Pulmonary artery endothelial cell (primary cell): ENCODE measurements at places on chromosomes 13 and 19. TPM values are rescaled to one million over a fixed set of nuclear protein-coding genes. Genes with fewer than 3 reads are reported as not detected.

The FXYD7 gene
- total RNA-seq, result not detected in 2 replicates

The KLK3 gene
- total RNA-seq, result not detected in 2 replicates

The JSRP1 gene
- total RNA-seq, result 0.07 and 0.39 TPM in 2 replicates

The CATSPERD gene
- not detected in 2 replicates for total RNA-seq

The URAD gene
- not detected in 2 replicates for total RNA-seq

The PABPC3 gene
- 0.07 and 0.11 TPM in 2 replicates for total RNA-seq

The DIRAS1 gene
- under 0.01 and 0.04 TPM in 2 replicates for total RNA-seq

The MATK gene
- total RNA-seq, result under 0.01 TPM in 1 of 2 replicates, not detected in the other

The NTN5 gene
- 0.07 TPM in 1 of 2 replicates, not detected in the other for total RNA-seq

The FGF21 gene
- total RNA-seq, result not detected in 2 replicates

The PEG3 gene
- total RNA-seq, result 0.79 and 4.5 TPM in 2 replicates

GRCh38 chr19:28351761-28352160 lies 861.2 kb downstream of the UQCRFS1 start:
- no peak for DNase-seq

GRCh38 chr13:46496086-46496485 lies 56.9 kb upstream of the LRCH1 start:
- DNase-seq, result no peak

- DNase-seq, result no peak
Measured at GRCh38 chr19:30074741-30075715, 133.0 kb downstream of the URI1 start.

DNA sequence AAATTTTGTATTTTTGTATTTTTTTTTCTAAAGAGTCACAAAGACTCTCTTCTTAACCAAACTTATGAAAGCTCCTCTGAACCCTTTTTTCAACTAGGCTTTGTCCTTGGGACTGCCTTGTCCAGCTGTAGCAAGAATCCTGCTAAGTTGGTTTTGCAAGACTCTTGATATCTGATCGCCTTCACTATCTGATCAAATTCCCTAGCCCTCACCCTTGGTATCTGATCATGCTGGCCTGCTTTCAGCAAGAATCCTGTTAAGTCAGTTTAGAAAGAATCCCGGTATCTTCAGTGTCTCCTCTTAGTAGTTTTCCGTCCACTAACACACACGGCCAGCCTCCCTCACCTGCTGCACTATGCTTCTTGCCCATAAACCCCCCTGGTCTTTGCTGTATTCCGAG lies 1.9 kb upstream of the SIGLEC5 start:
- no peak for DNase-seq

GRCh38 chr19:55157064-55157908 lies at the start of gene TNNI3:
TNNI3 (minus strand) TSS chr19:55157732; CDS start chr19:55157589, 143 bp downstream.
- no peak for DNase-seq

- no peak for DNase-seq
Measured at GRCh38 chr19:7852851-7853769, 21.1 kb downstream of the PRR36 start.

DNA sequence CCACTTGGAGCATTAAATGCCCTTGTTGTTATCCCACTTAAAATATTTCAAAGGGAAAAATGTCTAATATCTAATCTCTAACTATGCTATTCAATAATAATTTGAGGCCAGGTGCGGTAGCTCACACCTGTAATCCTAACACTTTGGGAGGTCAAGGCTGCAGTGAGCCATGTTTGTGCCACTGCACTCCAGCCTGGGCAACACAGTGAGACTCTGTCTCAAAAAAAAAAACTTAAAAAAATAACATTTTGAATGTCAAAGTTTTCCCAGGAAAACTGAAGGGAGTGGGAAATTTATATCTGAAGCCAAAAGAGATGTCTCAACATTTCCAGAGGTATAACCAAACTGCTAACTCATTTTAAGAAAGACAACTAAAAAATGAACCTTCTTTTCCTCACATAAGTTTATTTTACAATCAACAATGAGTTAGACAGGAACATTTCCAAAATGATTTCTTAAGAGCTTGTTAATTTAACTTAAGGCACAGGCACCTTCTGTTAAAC lies 47.9 kb downstream of the CAB39L start:
- DNase-seq, result no peak

DNA sequence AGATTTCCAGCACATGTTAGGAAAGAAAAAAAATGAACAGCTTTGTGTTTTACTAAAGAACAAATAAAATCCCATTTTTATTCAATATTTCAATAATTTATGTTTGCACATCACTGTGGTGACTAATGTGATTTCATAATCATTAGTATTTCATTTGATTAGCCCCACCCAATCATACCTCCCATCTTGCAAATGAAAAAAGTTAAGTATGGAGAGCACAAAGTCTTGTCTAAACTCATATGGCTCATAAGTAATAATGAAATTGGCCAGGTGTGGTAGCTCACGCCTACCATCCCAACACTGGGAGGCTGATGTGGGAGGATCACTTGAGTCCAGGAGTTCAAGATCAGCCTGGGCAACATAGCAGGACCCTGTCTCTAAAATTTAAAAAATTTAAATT lies 3.8 kb downstream of the ZNF490 start:
- DNase-seq, result no peak

- no peak for DNase-seq
Measured at GRCh38 chr13:111861766-111862366, 205.1 kb upstream of the SOX1 start.

DNA sequence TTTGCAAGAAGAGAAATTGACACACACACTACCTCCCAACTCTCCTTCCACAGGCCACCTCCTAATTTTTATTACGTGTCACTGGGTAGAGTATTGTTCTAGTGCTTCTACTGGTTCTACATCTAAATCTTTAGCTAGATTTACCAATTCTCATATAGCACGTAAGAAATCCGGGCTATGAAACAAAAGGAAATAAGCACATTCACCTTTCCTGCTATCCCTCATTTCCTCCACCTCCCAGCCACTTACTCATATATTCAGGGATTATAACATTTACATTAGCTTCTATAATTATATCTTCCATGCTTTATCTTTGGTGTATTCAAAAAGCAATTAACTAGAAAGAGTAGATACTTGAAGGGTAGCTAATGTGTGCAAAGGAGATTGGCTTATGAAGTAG lies 39.7 kb downstream of the USP12 start:
- peak; percentile 4 for DNase-seq

DNA sequence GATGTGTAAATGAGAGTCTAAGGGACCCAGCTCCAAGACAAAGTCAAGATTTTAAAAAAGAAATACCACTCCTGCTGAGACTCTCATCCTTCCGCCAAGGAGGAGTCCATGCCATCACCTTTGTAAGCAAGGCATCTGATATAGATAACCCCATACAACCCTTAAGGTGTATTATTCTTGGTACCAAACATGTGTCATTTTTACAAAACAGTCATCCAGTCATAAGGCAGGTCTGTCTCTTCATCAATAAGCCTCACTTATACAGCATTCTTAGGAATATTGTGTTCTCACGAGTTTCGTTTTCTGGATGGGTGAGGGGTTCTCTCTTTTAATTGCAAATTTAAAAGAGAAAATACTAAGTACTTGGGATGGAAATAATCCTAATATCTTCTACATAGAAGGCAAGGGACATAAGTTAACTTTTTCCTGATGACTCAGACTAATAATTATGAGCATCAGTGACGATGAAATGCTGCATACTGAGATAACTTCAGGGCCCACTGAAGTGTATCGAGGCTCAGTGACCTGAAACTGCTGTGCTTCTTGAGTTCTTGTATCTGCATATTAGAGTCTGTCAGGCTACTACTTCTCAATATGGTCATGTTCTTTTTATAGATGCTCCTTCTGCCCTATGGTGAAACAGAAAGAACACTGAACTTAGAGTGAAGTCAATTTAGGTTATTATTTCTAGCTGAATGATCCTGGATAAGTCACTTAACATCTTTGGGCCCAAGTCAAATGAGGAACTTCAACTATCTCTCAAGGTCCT lies 166.6 kb downstream of the KLF12 start:
- DNase-seq, result no peak

GRCh38 chr13:93218583-93218982 lies 8.0 kb upstream of the GPC6 start:
- DNase-seq, result no peak

GRCh38 chr13:38308736-38309135 lies 40.9 kb upstream of the UFM1 start:
- DNase-seq, result no peak

DNA sequence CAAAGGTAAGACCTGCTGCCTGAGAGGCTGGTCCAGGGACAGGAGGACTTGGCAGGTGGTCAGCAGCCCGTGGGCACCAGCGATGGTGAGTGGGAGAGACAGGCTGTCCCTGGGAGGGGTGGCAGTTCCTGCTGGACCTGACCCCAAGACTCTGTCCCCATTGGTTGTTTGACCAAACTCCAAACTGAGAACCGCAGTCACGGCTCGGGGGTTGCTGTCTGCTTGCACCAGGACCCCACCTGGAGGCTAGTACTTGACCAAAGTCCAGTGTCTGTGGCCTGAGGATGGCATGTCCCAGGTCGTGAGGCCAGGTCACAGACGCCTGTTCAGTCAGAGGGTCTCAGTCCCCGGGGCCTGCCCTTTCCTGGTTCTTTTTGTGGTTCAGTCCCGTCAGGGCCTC lies 9.9 kb upstream of the ZNF14 start:
- no peak for DNase-seq

GRCh38 chr13:106314417-106314816 lies 221.0 kb downstream of the EFNB2 start:
- no peak for DNase-seq

DNA sequence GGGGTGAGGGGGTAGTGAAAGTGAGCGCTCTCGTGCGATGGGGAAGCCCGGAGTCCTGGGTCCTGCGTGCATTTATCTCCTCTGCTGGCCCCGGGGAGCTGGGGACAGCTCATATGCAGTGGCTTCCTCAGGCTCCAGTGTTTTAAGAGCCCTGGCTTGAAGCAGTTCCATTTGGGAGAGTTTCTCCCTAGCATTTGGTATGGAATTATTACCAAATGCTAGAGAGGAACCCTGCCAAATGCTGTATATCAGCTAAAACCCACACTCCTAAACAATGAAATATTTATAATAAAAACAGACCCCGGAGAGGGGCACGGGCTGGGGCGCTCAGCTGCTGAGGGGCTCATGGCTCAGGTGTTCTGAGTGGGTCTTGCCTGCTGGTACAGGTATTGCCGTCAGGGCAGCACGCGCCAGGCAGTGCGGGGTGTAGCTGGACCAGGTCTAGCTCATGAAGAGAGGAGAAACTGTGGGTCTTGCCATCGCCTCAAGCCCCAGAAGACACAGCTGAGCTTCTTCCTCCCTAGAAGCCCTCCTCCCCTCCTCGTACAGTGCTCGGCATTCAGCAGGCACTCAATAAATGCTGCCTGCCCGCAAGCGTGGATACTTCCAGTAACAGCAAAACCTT lies 163.6 kb upstream of the ZNF536 start:
- no peak for DNase-seq

- DNase-seq, result no peak
Measured at GRCh38 chr13:39789451-39789850, 134.0 kb downstream of the COG6 start.

DNA sequence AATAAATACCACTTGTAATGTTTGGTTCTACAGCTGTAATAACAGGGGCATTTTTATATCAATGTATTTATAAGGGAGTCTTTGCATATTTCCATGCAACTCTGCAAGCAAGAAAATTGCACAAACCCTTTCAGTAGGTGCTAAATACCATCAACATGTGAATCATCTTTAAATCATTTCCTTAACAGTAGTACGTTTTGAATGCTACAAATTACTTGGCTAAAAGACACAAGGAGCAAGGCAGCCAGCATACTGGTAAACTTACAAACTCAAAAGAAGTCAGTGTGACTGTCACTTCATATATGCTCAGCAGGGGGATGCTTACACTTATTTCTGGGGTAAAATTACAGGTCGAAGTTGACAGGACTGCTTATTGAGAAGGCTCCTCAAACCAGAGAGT lies 402.4 kb downstream of the EFNB2 start:
- DNase-seq, result peak; percentile 44

- no peak for DNase-seq
Measured at GRCh38 chr13:113546571-113547237, 37.8 kb upstream of the TFDP1 start.

- DNase-seq, result no peak
Measured at GRCh38 chr13:73572824-73573223, 514.0 kb downstream of the KLF5 start.

- DNase-seq, result no peak
Measured at GRCh38 chr13:100694722-100695508, 20.3 kb upstream of the TMTC4 start.

DNA sequence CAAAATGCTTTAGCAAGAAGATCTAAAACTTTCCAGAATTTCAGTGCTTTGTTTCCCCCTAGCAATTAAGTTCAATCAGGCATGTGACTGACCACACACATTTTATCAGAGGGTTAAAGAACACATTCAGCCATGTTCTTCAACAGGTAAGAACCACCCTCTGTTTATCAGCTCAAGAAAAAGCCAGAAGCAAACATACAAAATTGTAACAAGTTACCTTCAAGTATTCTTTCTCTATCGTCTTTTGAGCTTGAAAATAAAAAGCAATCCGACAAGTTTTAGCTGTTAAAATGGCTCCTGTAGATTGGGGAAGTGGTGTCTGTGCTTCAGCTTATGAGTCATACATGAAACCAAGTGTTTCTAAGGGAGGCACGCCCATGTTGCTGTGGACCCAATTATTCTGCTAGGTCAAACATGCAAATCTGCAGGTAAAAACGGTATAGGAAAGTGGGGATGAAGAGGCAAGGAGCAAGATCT lies at the start of gene ELF1:
TSS of gene ELF1 (minus strand) at position 306 of the 477 bp plus-strand sequence. CDS start 37,262 bp downstream, outside the sequence.
- DNase-seq, result peak; percentile 29
